ENCODE measurements at places on chromosomes 12 and 14.

GRCh38 chr14:69050240-69051184 is 71.4 kb upstream of the ACTN1 start:
- DNase-seq = no peak

DNA sequence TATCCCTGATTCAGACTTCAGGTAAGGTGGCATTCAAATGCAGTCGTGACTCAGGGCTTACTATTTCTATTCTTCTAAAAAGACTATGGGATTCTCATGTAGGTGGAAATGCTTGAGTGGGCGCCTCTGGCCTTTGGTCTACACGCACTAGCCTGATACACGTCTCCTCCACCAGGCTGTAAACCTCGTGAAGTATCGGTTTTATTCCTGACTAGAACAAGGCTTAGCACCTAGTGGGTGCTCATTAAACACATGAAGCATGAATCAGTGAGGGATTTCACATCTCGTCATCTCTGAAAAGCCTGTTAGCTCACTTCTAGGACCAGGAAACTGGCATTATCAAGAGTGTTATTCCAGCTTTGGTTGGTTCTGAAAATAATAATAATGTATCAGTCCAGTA is 17.7 kb upstream of the HNF1A start:
- no peak for DNase-seq

DNA sequence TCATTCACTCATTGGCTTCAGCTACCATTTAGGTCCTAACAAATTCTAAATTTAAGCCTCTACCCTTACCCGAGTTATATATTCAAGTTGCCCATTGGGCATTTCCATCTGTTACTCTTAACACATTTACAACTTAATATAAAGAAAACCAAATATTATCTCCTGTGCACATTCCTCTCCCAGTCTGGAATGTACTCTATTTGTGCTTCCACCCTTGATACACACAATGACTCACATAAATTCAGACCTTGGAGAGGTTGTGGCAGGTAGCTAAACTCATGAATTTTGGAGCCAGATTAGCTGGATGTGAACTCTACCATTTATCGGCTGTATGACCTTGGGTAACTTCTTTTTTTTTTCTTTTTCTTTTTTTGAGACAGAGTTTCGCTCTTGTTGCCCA is 51.1 kb downstream of the BRMS1L start:
- DNase-seq = no peak

- DNase-seq = no peak
Observed at GRCh38 chr12:46669720-46670119, 156.1 kb downstream of the SLC38A4 start.

DNA sequence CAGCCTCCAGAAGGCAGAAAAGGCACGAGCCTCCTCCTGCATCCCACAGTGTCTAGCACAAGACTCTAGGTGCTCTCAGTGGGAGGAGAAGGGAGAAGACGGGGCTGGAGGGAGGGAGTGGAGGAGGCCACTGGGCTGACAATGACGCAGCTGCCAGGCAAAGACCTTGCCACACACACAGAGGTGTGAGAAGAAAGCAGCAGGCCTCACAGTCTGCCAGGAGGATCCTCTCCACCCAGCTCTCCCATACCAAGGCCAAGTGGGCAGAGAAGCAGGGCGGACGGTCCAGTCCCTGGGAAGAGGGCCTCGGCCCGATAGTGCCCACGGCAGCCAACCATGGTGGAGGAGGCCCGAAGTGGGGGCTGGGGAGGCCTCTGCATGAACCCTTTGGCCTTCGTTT is 78.9 kb downstream of the NCOR2 start:
- no peak for DNase-seq

DNA sequence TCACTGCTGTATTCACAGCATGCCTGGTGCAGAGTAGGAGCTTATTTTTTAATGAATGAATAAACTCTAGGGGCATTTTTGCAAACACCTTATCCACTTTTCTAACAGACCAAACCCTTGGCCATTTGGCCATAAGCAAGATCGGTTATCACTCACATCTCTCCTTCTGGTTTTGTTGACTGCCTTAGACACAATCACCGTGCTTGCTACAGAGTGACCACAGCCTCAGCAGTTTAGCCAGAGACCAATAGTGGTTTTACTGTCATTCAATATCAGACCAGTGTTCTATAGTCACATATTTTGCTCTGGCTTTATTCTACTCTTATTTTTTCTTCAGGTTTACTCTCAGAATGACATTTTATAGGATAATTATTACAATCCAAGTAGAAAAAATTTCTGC is 2.2 kb downstream of the KLRB1 start:
- DNase-seq = no peak

GRCh38 chr12:90922145-90922627 is 32.8 kb downstream of the CCER1 start:
- DNase-seq = no peak

DNA sequence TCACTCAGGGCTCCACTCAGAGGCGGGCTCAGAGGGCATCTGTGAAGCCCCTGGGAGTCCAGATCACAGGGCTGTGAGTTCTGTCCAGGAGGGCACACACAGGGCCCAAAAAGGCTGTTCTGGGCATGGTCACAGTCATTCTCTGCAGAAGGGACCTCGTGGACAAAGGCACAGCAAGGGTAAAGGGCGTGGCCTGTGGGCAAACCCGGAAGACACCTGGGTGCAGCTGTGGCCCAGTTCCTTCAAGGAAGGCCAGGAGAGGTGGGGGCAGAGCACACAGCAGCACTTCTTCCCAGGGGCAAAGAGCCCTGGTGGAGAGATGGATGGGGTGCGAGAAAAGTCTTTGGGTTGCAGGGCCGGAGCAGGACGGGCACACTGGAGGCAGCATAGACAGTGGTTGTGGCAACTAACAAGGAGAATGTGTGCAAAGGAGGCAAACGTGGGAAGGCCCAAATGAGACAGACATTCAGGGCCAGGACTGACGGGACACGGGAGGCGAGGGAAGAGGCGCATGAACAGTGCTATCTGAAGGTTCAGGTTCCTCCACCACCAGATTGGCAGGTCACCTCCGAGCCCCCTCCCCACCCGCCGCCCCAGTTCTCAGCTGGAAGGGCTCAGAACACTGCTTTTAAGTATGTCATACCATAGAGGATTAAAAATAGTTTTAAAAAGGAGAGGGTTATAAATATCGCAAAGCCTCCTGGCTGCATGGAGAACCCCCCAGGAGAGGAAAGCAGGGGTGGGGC is 8.9 kb downstream of the CLMN start:
- DNase-seq = no peak

DNA sequence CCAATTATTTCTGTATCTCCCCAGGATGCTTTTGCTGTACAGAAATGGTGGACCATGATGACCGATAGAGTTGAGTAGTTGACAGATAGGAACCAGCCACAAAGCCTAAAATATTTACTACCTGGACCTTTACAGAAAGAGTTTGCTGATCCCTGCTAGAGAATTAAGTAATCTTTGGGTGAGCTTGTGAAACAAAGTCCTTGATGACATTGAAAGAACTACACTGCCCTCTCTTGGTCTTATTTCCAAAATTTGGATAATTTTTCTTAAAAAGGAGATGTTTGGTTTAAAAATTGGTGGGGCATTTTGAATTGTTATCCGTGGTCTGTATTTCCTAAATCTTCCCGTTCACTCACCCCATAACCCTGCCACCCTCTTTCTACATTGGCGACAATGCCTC is 13.7 kb upstream of the TCTN1 start:
- DNase-seq = peak; percentile 53

DNA sequence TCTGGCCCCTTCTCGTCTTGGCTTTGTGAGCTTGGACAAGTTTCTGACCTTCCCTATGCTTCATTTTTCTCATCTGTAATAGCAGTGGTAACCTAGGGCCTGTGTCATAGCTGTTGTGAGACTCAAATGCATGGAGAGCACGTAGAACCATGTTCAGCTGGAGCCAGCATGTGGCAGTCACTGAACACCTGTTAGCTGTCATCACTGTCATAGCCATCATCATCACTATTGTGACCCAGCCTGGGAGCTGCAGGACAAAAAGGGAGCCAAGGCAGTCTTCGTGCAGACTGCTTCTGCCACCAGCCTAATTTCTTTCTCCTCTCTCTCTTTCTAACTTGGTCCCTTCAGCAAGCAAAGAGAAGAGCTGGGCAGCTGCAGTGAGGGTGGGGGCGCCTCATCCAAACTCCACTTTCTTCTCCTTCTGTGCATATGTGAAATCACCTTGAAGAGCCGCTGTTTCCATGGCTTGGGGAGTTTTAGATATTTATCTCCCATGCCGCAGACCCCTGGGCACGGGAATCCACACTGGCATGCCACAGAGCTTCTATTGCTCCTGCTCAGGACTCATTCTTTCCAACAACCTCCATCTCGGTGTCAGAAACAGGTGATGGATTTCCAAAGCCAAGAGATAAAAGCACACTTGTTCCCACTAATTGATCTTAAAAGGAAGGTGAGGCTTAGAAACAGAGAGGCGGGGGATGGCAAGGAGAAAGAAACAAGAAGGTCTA is 87.0 kb downstream of the SRRM4 start:
- no peak for DNase-seq

Data from hematopoietic multipotent progenitor cell treated with erythropoietin and hydrocortisone succinate and interleukin-3 and kit ligand, for 17 days (in vitro differentiated cells).